ENCODE measurements at places on chromosomes 4 and X.

DNA sequence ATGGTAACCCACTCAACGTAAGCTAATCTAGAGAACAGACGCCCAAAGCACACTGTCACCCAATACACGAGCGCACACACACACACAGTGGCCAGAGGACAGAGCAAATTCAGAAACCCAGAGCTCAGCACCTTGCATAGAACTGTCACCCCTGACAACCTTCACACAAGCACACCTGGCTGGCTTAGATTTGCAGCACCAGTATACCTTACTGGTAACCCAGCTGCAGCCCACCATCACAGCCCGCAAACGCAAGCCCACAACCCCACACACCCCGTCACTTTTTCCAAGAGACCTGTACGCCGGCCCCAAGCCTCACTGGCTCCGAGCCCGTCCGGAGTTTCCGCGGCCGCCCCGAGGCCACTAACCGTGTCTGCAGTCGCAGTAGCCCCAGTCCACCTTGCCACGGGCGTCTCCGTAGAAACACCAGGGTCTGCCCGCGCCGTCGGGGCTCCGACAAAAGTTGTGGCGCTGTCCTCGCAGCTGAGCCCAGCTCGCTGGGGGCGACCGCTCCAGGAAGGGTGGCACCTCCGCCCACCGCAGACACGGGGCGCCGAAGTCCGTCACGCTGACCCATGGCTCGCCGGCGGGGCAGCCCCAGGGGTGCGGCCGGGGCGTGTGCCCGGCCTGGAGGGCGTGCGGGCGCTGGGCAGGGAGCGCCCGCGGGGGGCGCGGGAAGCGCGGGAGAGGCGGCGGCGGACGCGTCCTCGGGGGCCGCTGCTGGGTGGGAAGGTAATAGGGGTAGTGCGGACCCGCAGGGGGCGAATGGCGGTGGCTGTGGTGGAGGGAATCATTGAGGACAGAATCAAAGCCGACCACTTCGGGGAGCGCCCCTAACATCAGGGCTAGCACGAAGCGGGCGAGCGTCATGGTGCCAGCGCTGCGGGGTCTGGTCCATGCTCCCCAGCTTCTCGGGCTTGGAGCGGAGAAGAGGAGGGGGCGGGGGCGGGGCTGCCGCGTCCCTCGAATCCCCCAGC is 664 bp downstream of the PRSS12 start:
- no peak for DNase-seq

DNA sequence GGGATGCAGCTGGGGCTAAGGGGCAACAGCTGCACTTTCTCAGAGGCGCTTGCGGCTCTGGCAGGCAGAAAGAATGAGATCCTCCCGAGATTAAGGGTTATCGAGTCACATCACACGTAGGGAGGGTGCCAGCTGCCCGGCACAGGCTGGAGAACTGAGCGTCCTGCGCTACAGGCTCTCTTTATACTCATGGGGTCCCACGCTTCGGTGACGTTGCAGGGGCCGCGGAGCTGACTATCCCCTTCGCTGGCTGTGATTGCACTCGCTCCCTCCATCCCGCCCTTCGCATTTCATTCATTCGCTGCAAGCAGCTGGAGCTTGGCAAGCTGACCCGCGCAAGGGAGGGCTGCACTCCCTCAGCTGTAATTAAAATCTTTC is at the start of gene TACR3:
TSS of gene TACR3 (minus strand) at position 156 of the 378 bp plus-strand sequence. CDS start 310 bp downstream, outside the sequence.
- DNase-seq, result no peak

DNA sequence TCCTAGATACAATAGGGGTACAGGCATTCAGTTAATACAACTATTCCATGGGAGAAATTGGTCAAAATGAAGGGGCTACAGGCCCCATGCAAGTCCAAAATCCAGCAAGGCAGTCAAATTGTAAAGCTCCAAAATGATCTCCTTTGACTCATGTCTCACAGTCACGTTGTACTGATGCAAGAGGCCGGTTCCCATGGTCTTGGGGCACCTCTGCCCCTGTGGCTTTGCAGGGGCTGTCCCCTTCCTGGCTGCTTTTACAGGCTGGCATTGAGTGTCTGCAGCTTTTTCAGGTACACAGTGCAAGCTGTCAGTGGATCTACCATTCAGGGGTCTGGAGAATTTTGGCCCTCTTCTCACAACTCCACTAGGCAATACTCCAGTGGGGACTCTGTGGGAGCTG is 12.5 kb upstream of the ASIC5 start:
- DNase-seq, result no peak

DNA sequence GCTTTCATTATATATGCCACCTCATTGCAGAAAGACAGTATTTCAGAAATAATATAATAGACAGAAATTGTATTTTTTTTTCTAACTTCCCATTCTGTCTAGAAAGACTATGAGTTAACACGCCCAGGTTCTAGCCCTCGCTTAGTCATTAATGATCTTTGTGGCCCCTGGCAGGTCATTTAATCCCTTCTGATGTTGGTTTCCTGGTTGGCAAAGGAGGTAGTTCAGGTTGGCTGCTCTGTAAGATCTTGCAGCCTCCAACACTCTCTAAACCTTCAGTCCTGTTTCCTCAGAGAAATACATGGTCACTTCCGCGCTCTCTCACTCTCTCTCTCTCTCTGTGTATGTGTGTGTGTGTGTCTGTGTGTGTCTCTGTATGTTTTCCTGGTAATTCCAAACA is 156.3 kb upstream of the NOCT start:
- peak; percentile 97 for DNase-seq

DNA sequence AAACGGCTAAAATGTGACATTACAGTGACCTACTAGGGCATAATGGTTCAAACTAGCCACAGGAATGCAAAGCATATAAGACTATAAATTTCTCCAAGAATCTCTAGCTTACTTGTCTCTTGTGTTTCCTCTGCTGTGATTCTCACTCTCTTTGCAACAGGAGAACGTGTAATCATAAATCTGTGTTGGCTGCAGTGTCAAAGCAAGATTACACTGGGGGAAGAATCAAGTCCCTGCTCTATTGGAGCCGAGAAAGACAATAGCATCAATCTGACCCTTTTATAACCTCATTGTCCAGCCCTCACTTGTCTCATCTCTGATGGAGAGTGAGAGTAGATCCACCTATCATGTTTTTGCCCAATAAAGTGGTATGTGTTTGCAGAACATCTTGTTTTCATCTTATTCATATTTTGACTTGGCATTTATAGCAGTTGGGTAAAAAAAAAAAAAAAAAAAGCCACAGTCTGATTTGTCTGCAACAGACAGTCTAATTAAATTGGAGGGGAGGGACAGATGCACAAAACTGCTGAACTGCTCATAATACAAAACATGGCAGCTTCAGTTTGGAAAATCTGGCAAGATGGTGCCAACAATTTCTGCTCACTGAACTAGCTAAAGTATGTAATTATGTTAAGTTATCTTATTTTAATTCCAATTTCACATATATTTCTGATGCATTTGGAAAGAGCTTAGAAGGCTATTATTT is 165.0 kb upstream of the GABRA2 start:
- no peak for DNase-seq

DNA sequence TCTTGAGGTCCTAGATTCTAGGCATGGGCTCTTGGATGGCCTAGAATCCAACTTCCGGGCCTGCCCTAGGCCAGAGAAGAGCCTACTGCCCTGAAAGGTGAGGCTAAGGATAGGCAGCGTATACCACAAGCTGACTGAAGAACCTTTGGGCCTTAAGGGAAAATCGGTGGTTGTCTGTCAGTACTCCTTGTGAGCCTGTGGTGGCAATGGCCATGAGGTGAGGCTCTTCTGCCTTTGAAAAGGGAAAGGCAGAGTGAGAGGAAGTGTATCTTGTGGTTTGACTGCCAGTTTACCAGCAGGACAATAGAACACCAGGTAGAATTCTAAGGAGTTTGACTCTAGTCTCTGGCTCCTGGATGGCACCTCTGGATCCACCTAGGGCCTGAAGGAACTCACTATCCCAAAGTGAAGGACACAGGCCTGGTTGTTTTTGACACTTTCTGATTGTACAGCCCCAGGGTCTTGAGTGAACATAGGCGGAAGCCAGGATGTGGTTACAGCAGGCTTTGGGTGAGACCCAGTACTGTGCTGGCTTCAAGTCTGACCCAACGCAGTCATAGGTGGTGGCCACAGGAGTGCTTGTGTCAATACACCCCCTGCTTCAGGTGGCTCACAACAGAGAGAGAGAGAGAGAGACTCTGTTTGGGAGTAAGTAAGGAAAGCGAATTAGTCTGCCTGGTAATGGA is 20.9 kb downstream of the ITIH6 start:
- DNase-seq, result no peak

DNA sequence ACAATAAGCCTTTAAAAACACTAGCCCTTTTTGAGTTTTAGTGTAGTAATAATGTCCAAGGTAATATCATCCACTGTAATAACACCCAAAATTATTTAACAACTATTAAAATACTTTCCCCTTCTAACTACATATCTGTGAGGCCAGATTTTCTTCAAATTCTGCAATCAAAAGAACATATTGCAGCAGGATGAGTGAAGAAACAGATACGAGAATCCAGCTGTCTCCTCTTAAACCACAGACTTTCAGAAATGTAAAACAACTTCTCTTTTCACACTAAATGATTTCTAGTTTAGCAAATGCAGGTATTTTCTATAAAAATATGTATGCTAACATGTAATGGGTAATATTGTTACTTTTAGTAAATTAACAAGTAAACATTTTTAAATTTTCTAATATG is 148.9 kb downstream of the PRDM5 start:
- no peak for DNase-seq

DNA sequence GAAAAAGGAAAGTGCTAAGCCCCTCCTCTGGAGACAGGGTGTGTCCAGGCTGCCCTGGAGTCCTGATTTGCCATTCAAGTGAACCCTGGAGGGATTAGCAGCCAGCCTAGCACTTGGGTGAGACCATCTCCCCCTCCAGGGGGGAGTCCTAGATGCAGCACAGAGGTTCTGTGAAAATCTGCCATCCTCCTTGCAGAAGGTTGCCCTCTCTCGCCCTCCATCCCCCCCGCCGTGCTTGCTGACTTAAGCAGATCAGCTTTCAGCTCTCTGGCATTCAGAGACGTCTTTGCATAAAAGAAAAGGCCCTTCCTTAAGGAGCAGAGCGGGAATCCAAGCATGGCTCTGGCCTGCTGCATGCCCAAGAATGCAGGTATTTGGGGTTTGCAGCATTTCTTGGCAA is 102.1 kb upstream of the SCML1 start:
- peak; percentile 55 for DNase-seq

- DNase-seq, result no peak
Measured at GRCh38 chr4:33628296-33628695, 2616.0 kb downstream of the ARAP2 start.

DNA sequence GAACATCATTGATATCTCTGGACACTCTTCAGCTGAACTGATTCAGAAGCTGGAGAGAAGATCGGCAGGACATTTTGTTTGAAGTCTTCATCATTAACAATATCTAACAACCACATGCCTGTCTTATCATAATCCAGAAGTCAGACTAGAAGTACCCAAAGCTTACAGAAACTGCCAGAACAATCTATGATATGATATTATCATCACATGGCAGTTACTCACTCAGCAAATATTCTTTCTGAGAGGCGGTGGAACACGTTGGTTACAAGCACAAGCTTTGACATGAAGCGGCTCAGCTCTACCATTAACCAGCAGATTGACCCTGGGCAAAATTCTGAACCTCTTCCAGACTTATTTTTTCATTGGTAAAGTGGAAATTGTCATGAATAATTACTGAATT is 69.4 kb upstream of the KIT start:
- no peak for DNase-seq

- DNase-seq, result no peak
Measured at GRCh38 chr4:80420638-80421037, 85.1 kb downstream of the CFAP299 start.

DNA sequence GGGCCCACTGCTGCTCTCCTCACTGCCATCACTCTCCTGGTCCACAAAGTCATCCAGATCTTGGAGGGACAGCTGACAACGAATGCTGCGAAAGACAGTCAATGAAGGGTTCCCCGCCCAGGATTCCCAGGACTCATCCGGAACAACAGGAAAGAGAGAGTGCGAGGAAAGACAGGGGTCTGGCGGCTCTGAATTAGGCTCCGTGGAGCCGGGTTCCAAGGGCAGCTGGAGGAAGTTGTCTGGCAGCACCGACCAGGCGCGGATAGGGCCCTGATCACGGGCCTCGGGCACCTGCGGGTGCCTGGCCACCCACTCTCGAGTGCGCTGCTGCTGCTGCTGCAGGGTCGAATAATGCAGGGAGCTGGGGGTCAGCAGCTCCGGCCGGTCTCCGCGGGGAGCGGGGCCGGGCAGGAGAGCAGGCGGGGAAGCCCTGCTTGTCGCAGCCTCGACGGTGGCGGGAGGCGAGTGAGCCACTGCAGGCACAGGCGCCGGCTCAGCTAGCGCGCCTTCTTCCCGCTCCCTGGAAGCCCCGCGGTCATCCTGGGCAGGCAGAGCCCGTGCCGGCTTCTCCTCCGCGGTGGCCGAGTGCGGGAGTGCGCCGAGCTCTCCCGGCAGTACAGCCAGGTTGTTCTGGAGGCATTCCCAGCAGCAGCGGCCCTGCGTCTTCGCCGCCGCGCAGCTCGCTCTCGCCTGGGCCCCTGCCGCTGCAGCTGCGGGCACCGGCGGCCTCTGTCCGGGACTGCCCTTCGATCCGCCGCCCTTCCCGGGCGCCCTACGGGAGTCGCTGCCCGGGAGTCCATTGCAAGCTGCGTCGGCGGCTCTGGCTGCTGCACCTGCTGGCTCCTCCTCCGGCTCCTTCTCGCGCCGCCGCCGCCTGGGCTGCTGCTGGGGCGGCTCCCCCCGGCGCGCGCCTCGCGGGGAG is 1.1 kb downstream of the SOWAHB start:
- no peak for DNase-seq
